ENCODE measurements at places on chromosomes 7 and 10.

- no peak for DNase-seq
Measured at GRCh38 chr10:104862-105565, 30.2 kb upstream of the ZMYND11 start.

- DNase-seq, result peak; percentile 69
Measured at GRCh38 chr10:97869091-97870042, 19.7 kb downstream of the GOLGA7B start.

GRCh38 chr7:51034521-51035264 lies 252.0 kb upstream of the GRB10 start:
- no peak for DNase-seq

DNA sequence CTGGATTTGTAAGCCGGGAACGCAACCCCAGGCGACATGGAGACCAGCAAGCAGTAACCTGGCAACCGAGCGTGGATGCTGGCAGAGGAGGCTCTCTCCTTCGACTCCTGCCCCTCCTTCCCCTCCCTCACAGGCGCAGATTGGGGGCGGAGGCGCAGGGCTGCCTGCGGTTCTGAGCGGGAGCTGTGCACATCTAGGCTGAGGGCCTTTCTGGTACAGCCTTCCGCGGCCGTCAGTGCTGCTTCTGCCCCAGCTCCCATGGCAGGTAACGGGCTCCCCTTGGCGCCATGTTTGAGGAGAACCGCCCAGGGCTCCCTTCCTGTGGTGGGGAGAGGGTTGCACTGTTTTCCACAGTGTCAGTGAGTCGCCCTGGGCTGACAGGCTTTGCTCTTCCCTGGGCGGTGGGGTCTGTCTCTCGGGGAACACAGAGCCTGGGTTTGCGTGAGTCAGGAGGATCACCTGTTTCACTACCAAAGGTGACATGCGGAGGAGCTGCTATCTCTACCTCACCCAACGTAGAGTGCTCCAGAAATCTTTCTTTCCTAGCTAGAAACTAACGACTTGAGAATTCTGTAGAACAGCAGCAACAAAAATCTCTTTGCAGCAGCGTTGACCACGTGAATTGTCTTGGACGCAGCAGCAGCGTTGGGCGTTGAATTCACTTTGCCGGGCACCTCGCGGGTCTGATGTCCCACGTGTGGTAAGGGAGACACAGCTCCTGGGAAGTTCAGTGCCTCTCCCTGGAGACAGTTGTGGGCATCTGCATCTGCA lies 154.8 kb upstream of the COBL start:
- no peak for DNase-seq

DNA sequence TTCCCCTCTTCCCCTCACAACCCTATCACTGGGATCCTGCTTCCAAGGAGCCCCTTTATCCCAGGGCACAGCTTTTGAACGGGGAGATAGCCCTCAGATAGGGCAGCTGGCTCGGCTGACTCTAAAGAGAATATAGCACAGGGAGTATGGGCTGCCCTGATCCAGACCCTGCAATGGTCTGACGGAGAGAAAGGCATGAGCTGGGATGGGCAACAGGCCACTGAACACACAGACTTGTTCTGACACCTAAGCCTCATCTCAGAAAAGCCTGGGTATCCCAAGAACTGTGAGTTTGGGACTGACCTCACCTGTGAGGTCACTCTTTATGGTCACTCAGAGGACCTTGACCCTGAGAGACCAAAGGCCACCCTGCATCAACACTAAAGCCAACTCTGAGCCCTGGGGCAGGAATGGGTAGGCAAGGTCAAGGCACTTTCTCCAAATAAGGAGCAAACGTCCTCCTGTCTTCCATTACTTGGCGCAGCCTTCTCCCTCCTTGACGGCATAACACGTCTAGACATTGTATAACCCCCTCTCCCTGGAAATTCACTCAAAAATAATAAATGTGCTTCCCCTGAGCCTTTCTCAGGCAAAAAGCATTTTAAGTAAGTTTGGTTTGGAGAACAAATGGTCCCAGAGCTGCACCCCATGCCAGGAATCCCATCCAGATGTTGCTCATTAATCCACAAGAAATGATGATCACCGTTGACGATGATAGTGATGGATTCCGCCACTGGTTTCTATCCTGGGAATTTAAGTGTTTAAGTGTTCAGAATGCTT lies 8.2 kb upstream of the LRRC18 start:
- no peak for DNase-seq

DNA sequence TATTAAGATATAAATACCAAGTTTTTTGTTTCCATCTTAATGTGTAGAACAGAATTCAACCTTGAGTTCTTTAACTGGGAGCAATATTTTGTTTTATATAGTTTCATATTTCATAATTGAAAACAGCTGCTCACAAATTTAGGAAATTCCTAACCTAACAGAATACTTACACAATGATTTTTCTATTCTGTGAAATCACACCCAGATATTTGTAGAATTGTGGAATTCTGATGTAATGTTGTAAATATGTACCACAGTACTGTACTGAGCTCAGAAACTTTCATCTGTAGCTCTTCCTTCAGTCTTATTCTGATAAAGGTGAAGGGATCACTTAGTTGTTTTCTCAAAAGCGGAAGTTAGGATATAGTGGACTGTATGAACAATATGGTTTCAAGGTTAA lies 143.4 kb upstream of the GLI3 start:
- no peak for DNase-seq

DNA sequence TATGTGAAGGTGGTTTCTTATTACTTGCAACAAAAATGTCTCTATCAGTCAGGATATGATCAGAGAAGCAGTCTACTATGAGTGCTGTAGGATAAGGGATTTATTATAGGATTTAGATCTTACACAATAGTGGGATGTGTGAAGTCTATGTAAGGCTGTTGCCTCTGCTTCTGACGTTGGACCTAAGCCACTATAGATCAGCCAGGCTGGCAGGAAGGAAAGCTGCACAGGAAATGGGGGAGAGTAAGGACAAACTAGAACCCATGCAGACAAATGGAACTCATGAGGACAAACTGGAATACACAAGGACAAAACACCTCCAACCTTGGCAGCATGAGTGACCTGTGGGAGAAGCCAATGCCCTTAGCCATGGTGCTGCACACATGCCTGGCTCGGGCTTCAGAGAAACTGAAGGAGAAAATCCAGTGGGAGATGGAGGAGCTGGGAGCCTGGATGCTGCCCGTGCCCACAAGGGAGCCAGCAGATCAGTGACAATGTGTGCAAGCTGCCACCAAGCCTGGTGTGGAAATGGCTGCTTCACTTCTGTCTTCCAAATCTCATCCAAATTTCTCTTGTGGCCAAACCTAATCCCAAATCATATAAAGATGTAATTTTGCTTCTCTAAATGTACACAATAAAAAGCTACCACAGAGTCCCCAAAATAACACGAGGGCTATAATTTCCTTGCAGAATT lies 147.0 kb upstream of the PCGF5 start:
- no peak for DNase-seq

DNA sequence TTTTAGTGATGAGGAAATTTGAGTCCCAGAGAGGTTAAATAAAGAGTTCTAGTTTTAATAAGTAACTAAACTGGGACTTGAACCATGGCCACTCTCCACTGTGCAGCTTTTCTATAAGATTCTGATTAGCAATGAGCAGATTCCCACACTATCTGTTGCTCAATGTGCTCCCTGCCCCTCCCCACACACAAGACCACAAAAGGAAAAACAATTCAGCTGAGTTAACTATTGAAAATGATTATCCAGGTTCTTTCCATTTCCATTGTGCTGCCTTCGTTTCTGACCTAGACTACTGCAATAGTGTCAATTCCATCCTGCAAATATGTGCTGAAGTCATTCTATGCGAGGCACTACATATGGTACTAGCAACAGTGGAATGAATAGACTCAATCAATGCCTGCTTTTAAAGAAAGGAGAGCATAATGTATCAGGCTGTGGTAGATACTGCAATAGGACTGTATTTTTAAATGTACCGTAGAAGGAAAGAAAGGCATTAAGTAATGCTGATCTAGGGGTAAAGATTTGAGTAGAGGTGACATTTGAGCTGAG lies 97.0 kb downstream of the SEMA3C start:
- DNase-seq, result no peak

DNA sequence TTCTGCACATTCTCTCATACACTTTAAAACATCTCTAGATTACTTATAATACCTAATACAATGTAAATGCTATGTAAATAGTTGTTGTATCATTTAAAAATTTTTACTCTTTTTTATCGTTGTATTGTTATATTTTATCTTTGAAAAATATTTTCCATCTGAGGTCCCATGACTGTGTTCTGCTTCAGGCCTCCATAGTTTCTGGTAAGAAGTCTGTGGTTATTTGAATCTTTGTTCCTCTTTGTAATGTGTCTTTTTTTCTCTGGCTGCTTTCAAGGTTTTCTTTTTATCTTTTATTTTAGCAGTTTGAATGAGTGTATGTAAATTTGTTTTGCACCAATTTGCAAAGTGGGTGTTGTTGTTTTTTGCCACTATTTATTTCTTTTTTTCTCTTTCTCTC lies 263.1 kb downstream of the RPS24 start:
- no peak for DNase-seq

GRCh38 chr10:119595676-119596515 lies 868 bp downstream of the TIAL1 start:
- DNase-seq, result peak; percentile 31

- no peak for DNase-seq
Measured at GRCh38 chr7:42432644-42433043, 195.6 kb upstream of the GLI3 start.

- DNase-seq, result no peak
Measured at GRCh38 chr10:101611096-101611905, 23.2 kb downstream of the DPCD start.

- no peak for DNase-seq
Measured at GRCh38 chr10:43879742-43880141, 231.1 kb upstream of the ZNF32 start.

GRCh38 chr10:96365571-96365970 lies 6.8 kb upstream of the OPALIN start:
- no peak for DNase-seq

DNA sequence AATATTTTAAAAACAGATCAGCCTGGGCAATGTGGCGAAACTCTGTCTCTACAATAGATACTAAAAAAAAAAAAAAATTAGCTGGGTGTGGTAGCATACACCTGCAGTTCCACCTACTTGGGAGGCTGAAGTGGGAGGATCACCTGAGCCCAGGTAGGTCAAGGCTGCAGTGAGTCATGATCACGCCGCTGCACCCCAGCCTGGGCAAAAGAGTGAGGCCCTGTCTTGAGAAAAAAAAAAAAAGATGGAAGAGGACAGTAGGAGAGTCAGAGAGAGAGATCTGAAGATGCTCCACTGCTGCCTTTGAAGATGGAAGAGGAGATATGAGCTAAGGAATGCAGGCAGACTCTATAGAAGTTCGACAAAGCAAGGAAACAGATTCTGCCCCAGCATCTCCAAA lies 181.9 kb downstream of the CALN1 start:
- DNase-seq, result no peak

DNA sequence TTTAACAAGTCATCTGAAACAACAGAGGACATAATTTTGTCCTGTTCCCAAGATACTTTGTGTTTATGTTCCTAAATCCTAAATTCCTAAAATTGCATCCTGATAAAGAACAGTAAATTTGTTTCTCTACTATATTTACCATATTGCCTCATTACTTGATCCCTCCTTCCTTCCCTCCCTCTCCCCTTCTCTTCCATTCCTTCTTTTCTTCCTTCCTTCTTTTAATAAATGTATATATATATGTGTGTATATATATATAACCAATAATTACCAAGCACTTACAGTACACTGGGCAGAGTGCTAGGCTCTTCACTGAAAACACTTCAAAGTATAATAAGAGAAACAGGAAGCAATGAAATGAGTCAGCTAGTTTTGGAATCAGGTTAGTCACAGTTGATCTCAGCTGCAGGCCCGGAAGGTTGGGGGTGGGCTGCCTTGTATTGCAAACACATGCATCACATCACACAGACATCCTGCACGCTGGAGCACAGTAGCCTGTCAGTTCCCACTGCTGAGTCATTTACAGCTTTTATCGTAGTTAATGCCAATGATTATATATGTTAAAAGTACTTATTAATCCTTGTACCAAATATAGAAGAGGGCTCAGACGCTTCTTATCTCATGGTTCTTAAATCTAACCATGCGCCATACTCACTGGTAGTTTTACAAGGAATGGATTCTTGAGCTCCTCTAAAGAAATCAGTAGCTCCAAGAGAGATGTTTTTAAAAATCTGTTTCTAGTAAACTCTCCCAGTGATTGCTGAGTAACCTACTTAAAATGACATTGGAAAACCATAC lies 551.7 kb downstream of the GRM8 start:
- no peak for DNase-seq

DNA sequence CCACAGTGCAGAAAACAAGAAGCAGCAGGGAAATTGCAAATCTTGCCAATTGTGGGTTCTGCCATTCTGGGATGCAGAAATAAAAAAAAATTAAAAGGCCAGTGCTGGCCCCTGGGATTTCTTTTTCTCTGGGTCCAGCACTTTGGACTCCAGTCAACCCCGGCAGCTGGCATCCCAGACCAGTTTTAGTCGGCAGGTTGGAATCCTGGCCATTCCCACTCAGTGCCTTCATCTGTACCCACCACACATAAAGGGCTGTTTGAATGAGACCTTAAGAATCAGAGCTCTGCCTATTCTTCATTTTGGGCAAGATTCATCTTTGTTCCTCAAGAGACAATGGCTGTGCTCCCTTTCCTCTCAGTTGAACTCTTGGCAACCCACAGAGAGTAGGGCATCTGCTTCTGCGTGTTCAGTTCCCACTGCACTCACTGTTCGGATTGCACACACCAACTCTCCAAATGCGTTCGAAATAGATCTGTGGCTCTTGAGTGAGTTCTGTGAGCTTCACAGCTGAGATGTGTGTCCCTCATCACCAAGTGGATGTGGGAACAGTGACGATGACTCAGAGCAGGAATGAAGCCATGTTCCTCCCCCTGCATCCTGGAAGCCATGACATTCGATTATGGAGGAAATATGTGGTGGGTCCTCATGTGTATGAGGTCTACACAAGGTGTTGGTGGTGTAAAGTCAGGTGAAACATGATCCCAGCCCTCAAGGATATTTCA lies 63.0 kb upstream of the EGFR start:
- DNase-seq, result no peak
